Cortex of kidney (tissue), 1 donor: ENCODE measurements at places on chromosomes 7 and 10.

DNA sequence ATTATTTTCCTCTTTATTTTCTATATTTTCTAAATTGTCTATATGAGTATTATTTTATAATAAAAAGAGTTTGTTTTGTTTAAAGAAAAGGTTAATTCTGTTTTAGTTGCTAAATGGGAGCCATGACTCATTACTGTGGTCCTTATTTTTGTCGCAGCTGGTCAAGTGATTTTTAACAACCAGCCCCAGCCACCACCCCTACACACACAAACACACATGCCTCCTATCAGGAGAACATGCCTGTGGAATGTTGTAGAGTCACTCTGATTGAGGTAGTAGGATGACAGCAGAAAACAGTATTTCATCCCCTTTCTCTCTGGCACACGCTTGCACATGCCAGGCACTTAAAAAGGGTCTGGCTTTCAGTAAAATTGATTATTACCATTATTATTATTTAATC lies 68.6 kb upstream of the GDF10 start:
- no peak for DNase-seq

DNA sequence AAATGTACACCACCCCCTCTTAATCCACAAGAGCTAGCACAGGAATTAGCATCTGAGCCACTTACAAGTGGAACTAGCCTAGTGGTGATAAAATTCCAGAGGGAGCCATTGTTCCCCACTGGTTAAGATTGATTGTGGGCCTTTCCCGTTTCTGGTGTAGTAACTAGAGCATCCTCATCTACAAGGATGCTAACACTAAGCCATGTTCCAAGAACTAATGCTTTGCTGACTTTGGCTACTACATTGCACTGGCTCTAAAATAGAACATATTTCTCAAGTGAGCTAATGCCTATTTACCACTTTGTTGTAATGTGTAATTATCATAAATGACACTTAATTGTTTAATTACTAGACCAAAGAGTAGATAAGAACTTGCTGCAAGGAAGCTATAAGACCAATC lies 143.7 kb downstream of the FZD1 start:
- DNase-seq: no peak

DNA sequence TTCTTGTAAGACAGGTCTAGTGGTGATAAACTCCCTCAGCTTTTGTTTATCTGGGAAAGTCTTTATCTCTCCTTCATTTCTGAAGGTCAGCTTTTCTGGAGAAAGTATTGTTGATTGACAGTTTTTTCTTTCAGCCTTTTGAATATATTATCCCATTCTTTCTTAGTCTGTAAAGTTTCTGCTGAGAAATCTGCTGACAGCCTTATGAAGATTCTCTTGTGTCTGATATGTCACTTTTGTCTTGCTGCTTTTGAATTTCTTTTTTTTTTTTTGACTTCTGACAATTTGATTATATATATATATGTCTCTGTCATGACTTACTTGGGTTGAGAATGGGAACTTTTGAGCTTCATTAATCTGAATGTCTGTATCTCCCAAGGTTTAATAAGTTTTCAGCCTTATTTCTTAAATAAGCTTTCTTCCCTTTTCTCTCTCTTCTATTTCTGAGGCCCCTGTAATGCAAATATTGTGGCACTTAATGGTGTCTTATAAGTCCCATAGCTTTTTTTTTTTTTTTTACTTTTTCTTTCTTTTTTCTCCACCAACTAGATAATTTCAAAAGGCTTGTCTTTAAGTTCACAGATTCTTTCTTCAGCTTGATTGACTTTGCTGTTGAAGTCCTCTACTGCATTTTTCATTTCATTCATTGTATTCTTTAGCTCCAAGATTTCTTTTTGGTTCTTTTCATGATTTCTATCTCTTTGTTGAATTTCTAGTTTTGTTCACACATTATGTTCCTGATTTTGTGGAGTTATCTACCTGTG lies 81.4 kb upstream of the IL6 start:
- DNase-seq: no peak

DNA sequence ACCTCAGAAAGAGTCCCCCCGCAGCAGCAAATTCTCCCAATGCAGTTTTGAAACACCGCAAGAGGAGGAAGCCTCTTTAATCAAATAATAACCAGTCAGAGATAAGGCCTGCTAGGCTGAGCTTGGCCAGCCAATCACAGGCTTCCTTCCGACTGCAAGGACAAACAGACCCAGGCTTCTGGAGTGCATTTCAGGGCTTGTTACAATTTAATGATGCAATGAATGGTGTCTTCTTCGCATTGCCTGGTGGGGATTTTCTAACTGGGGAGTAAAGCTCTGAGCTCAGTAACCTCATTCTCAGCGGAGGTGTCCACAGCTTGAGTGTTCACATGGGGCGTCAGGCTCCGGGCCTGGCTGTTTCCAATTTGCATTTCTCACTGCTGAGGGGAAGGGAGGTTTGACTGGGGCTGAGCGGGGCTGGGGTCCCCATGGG lies 31.8 kb upstream of the GPAM start:
- no peak for DNase-seq

GRCh38 chr7:16961641-16962040 lies 79.9 kb upstream of the AGR3 start:
- no peak for DNase-seq

GRCh38 chr7:155169498-155170065 lies 99.5 kb downstream of the HTR5A start:
- no peak for DNase-seq

GRCh38 chr10:8913720-8914119 lies 859.2 kb downstream of the GATA3 start:
- no peak for DNase-seq

DNA sequence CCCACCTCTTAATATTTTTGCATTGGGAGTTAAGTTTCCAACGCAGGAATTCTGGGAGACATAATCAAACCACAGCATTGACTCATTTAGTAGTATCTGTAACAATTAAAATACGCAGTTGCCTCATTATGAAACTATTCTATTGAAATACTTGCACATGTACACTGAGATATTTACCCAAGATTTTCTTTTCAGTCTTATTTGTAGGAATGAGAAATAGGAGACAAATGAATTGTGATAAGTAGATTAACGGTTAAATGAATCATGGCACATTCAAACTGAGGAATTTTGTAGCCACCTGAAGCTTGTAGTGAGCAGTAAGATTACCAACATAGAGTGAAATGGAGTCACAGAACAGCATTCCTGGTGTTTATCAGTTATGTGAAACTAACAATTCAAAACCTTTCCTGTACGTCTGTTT lies 18.1 kb downstream of the RP9 start:
- DNase-seq: no peak
